Germinal center (tissue), 1 donor: ENCODE measurements at places on chromosomes 6 and 20.

DNA sequence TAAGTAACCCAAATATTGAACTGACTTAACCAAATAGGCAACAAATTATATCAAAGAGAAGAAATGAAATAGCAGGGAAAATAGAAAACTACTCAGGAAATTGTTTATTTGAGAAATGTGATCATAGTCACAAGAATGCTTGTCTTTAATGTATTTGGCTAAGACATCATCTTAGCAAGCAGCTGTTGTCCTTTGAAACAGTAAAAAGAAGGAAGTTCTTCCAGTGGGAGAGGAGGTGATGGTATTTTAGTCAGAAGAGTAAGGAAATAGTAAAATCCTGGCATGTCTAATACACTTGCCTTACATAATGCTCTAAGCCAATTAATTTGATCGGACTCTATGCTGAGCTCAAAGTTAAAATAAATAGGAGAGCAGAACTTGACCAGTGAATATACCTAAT is 126.5 kb downstream of the EPM2A start:
- DNase-seq = no peak

DNA sequence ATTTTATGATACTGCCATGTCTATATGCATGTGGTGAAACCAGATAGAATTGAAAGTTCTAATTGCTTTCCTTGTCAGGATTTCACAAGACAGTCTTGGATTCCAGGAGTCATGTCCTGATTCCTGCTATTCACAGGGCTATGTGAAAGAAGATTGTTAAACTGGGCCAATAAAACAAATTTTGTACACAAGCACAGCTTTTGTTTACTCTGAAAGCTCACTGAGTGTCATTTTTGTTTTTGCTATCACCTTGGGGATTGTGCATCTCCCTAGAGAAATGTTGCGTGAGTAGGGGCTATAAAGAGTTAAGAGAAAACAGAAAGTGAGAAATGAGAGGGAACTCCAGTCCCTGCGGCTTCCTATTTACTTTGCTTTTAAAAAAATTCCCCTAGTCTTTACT is 627.5 kb downstream of the PKHD1 start:
- DNase-seq = no peak

DNA sequence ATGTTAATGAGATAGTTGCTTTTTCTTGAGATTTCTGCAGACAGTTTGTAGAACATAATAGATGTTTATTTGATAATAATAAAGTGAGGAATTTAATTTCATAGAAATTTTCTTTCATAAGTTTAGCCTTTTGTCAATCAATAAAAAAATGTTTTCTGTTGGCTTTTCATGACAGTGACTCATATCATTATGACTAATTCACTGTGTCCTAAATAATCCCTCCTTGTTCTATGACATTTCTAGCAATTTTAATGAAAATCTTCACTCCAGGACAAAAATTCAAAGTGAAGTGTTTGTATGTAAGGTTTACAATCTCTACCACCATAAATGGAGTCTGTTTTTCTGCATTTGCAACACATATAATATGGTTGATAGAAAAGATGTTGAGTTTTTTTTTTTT is 109.9 kb downstream of the UTRN start:
- no peak for DNase-seq

- no peak for DNase-seq
Observed at GRCh38 chr20:20641783-20642182, 70.7 kb downstream of the RALGAPA2 start.

DNA sequence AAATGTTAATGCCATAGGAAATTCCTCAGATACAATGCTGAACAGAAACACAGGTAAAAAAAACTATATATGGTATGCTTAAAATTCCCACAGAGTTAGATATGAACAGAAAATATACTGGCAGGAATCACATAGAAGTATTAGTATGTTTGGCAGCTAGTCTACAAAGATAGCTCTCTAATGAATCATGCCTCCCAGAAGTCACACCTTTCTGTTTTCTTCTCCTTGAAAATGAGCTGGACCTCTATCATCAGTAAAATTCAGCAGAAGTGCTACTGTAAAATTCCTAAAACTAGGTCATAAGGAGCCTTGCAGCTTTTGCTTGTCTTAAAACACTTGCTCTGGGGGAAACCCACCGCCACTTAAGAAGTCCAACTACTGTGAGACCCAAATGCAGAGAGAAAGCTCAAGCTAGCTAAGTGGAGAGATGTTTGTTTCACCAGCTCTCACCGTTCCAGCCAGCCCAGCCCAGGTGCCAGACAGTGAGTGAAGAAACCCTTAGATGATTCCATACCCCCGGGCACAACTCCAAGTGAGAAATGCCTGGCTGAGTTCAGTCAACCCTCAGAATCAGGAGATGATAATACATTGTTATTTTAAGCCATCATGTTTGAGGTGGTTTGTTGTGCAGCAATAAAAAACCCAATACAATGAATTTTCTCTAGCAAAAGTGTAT is 43.0 kb downstream of the TSPYL4 start:
- DNase-seq = no peak

- peak; percentile 46 for DNase-seq
Observed at GRCh38 chr6:42960243-42961019, at the start of gene GNMT. Gene GNMT, plus strand, starts transcription at chr6:42960754. Its CDS starts 14 bp downstream, at chr6:42960768.
